ENCODE measurements at places on chromosomes 7 and 10.

GRCh38 chr7:28013019-28013418, 167.6 kb downstream of the JAZF1 start:
- peaks cover 31% of the 10 kb centered on the region for H3K36me3 ChIP-seq
- peak overlapping the region; percentile 47 for H3K27ac ChIP-seq
- peaks cover 26% of the 10 kb centered on the region for H3K4me1 ChIP-seq
- no peak overlapping the region for H3K4me3 ChIP-seq
- no peaks in the 10 kb centered on the region for H3K27me3 ChIP-seq

GRCh38 chr7:155763691-155764437, 48.4 kb downstream of the SHH start:
- peaks cover 27% of the 10 kb centered on the region for H3K36me3 ChIP-seq
- peak overlapping the region; percentile 46 for H3K4me3 ChIP-seq
- peak overlapping the region; percentile 93 for H3K27ac ChIP-seq
- H3K27me3 ChIP-seq, result no peaks in the 10 kb centered on the region

GRCh38 chr10:43350686-43351085, 20.8 kb upstream of the FXYD4 start:
- H3K4me3 ChIP-seq, result peak overlapping the region; percentile 53
- no peak for DNase-seq
- no peak overlapping the region for H3K27ac ChIP-seq
- H3K27me3 ChIP-seq, result peaks cover 12% of the 10 kb centered on the region
- peaks cover 10% of the 10 kb centered on the region for H3K4me1 ChIP-seq
- H3K36me3 ChIP-seq, result no peaks in the 10 kb centered on the region

- no peaks in the 10 kb centered on the region for H3K36me3 ChIP-seq
- DNase-seq, result no peak
- no peaks in the 10 kb centered on the region for H3K27me3 ChIP-seq
- H3K4me3 ChIP-seq, result no peak overlapping the region
- no peak overlapping the region for H3K27ac ChIP-seq
These were observed 102.5 kb downstream of the SAMD9 start for GRCh38 chr7:93015101-93015778.

GRCh38 chr10:32318476-32318896, 28.5 kb downstream of the EPC1 start:
- peaks cover 22% of the 10 kb centered on the region for H3K36me3 ChIP-seq
- H3K27ac ChIP-seq, result peak overlapping the region; percentile 68
- H3K4me3 ChIP-seq, result peak overlapping the region; percentile 58
- no peaks in the 10 kb centered on the region for H3K27me3 ChIP-seq

- no peaks in the 10 kb centered on the region for H3K36me3 ChIP-seq
- H3K4me3 ChIP-seq, result no peak overlapping the region
- no peak overlapping the region for H3K27ac ChIP-seq
- H3K27me3 ChIP-seq, result no peaks in the 10 kb centered on the region
- peaks cover 2% of the 10 kb centered on the region for H3K4me1 ChIP-seq
- DNase-seq, result no peak
These were observed 361.0 kb downstream of the FRMD4A start for GRCh38 chr10:13969792-13970140.

- H3K27ac ChIP-seq, result peak overlapping the region; percentile 60
- H3K4me1 ChIP-seq, result peaks cover 27% of the 10 kb centered on the region
- no peaks in the 10 kb centered on the region for H3K27me3 ChIP-seq
- DNase-seq, result peak; percentile 4
These were observed 65.7 kb upstream of the STRIP2 start for GRCh38 chr7:129368389-129368986.

- no peak for DNase-seq
- H3K4me3 ChIP-seq, result no peak overlapping the region
- no peaks in the 10 kb centered on the region for H3K36me3 ChIP-seq
- H3K27ac ChIP-seq, result no peak overlapping the region
- no peaks in the 10 kb centered on the region for H3K4me1 ChIP-seq
These were observed 149.7 kb downstream of the WNT2 start for GRCh38 chr7:117173035-117173770.

GRCh38 chr10:121597504-121598262, 561 bp downstream of the FGFR2 start:
- H3K27ac ChIP-seq, result no peak overlapping the region
- H3K27me3 ChIP-seq, result peaks cover 55% of the 10 kb centered on the region
- H3K4me3 ChIP-seq, result no peak overlapping the region
- no peak for DNase-seq

- peaks cover 38% of the 10 kb centered on the region for H3K36me3 ChIP-seq
- no peak overlapping the region for H3K4me3 ChIP-seq
- H3K4me1 ChIP-seq, result no peaks in the 10 kb centered on the region
- H3K27me3 ChIP-seq, result no peaks in the 10 kb centered on the region
- H3K27ac ChIP-seq, result no peak overlapping the region
These were observed 142.8 kb downstream of the DNAJC1 start for GRCh38 chr10:21860718-21861117.

DNA sequence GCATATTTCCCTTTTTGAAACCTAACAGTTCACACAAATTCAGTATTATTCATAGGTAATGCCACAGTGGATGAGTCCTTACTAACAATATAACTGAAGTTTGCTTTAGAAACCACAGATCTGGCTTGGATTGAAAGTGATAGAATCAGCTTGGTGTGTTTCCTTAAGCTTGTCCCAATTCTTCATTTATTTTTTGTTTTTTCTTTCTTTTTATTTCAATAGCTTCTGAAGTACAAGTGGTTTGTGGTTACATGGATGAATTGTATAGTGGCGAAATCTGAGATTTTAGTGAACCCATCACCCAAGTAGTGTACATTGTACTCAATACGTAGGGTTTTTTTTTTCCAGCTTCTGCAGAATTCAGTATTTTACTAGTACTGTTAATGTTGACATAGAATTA, 518.2 kb upstream of the SEMA3D start:
- H3K27ac ChIP-seq, result no peak overlapping the region
- H3K4me1 ChIP-seq, result no peaks in the 10 kb centered on the region
- no peaks in the 10 kb centered on the region for H3K27me3 ChIP-seq

DNA sequence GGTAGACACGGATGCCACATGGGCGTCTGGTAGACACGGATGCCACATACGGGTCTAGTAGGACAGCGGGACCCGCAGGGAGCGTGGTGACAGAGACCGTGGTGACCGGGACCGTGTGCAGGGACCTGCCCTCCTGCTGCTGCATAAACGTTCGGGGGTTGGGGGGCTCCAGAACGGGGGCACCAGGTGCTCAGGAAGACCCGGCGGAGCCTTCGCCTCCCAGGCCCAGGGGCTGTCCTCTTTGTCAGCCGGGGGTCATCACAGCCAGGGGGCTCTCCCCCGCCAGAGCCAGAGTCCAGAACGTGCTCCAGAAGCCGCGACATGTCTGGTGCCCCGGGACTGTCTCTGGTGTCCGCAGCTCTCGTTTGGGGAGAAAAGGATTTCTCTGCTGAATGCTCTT, 69.2 kb upstream of the ADGRA1 start:
- peaks cover under 1% of the 10 kb centered on the region for H3K27me3 ChIP-seq
- H3K36me3 ChIP-seq, result no peaks in the 10 kb centered on the region
- DNase-seq, result no peak
- no peak overlapping the region for H3K4me3 ChIP-seq
- H3K4me1 ChIP-seq, result peaks cover 2% of the 10 kb centered on the region

DNA sequence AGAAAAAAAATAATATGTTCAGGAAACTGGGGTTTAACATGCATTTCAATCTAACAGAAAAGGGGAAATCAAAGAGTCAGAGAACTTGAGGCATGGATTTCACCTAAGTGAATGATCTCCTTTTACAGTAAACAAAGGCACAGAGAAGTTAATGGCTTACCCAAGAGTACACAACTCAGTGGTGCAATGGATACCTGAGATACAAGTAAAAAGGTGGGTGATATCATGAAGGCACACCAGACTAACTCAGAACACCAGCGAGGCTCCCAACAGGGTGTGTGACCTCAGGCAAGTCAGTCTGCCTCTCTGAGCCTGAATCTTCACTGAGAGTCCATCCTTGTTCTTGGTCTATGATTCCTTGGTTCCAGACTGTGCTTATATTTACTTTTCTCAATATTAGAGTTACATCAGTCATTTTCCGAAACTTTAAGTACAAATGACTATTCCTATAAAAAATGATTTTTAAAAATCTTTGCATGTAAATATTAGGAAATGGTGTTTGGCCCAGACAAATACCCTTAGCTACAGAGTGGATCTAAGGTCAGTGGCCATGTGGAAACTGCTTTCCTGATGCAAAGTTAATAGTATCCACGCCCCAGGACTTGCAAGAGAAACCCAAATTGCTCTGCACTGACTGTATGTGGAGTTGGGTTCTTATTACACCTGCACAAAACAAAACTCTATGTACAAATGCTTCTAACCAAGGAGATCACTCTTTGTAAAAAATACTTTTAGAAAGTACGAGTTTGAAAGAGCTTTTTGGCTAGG, 282.8 kb upstream of the IMMP2L start:
- H3K36me3 ChIP-seq, result no peaks in the 10 kb centered on the region
- no peaks in the 10 kb centered on the region for H3K27me3 ChIP-seq
- H3K27ac ChIP-seq, result no peak overlapping the region
- no peaks in the 10 kb centered on the region for H3K4me1 ChIP-seq
- H3K4me3 ChIP-seq, result no peak overlapping the region
- DNase-seq, result no peak

DNA sequence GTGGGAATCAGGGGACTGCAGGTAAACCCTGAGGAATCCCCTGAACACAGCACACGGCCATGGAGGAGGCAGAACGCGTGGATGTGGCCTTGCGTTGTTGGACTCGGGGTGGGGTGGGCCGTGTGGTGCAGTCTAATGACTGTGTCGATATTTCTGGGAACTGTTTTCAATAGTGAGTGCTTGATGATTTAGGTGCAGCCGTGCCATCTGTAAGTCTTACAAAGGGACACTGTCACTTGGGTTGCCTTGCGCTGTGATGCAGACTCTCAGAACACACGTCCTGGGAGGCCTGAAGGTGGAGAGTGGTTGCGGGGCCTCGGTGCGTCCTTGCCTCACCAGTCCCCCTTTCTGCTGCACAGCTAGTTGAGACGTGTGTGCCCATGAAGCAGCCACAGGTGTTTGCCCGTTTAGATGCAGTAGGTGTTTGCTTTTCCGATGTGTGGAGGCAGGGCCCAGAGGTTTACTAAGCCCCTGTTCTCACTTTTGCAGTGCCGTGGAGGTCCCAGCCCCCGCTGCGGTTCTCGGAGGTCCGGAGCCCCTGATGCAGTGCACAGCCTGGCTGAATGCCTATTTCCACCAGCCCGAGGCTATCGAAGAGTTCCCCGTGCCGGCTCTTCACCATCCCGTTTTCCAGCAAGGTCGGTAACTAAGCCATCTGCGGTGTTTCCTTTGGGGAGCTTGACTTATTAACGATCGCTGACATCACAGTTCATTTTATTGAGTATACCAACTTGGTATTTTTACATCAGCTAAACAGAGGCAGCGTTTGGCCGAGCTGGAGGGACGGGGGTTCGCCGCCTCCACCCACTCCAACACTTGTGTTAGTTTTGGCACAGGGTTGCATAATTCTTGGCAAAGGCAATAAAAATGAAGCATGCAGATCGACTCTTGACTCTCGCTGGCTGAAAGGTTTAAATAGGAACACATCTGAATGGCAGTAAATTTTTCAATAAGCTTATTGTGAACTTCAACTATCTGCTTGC, 240.7 kb downstream of the MGMT start:
- DNase-seq, result no peak
- H3K27me3 ChIP-seq, result no peaks in the 10 kb centered on the region
- H3K36me3 ChIP-seq, result peaks cover 22% of the 10 kb centered on the region
- no peak overlapping the region for H3K4me3 ChIP-seq

DNA sequence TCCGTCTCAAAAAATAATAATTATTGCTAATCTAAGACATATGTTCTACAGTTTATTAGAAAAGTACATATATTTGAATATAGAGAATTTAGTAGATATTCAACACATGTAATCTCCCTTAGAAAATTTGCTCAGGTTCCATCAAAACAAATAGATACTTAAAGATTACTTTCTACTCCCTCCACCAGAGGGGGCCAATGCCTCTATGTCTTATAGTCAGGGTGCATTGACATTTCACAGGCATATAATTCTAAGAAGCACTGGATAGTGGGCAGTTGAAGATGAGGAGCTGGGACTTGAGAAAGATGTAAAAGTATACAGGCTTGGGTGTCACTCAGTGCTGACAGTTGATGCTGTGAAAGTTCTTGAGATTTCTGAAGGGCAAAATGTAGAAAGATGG, 301.6 kb upstream of the HPS1 start:
- no peak overlapping the region for H3K4me3 ChIP-seq
- DNase-seq, result no peak
- peaks cover 9% of the 10 kb centered on the region for H3K27me3 ChIP-seq

DNA sequence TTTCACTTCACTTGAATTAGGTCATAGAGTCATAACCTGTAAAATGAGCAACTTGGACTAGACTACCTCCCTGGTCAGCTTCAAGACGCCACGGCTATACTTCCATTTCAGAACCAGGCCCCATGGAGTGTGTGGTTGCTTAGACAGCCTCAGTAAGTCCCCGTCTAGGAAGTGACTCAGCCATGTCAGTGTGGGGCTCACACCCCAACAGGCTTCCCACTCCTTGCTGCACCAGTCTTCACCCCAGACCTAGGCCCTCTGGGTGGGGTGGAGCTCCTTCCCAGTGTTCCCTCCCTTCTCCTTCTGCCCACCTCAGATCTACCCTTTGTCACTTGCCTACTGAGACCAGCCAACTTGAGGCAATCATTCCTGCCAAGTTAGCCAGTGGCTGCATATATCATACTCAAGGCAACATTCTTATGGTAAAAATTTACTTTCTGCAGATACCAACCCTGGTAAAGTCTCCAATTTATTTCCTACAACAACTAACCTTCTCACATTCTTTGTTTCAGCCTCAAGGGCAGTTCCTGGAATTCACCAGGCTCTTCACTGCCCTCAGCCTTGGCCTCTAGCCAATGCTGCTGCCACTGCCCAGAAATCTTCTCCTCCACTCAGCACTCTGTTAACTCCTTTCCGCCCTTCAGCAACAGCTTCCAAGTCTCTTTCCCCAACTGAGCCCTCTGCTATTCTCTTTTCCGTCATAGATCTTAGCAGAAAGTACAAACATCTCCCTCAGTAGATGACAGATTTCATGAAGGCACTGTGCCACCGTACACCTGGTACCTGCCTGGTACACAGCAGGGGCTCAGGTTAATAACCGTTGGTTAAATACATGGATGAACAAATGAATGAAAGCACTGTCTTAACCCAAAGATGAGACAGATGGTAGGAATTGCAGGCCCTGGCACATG, 31.3 kb upstream of the ZNRF2 start:
- H3K4me3 ChIP-seq, result no peak overlapping the region
- DNase-seq, result no peak
- peaks cover 2% of the 10 kb centered on the region for H3K4me1 ChIP-seq
- H3K27ac ChIP-seq, result no peak overlapping the region

DNA sequence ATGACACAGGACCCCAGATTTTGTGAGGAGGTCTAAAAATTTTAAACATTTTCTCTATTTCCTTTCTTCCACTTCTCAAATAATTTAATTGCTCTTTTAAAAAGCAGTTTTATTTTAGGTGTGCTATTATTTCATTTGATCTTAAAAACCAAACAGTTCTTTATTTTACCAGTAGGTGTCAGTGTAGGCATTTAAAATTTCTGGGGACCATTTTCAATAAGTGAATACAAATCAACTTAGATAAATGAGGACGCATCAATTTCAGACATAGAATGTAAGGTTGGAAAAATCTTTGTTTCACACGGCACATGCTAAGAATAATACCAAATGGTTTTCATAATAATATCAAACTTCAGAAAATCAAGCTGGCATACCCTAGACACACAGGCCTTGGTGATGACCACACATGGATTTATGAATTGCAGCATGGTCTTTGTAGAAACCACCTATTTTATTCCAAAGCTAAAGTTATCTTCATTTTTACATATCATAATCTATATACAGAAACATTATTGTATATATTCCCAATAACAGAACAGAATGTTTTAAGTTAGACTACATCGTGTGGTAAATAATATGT, 127.6 kb upstream of the SLC26A5 start:
- H3K4me1 ChIP-seq, result no peaks in the 10 kb centered on the region
- no peak overlapping the region for H3K4me3 ChIP-seq
- H3K27ac ChIP-seq, result no peak overlapping the region
- H3K36me3 ChIP-seq, result no peaks in the 10 kb centered on the region
- H3K27me3 ChIP-seq, result peaks cover 20% of the 10 kb centered on the region

Data from stimulated activated naive B cell treated with anti-CD40 and anti-IgM and Interleukin-4, amounts not matched to agents 10 μg/mL and 1 μg/mL and 100 μg/mL, for 72 hours (primary cell).